ENCODE measurements at places on chromosomes 11 and 22. TPM values are rescaled to one million over a fixed set of nuclear protein-coding genes. Genes with fewer than 3 reads are reported as not detected.

- no peak for DNase-seq
Measured at GRCh38 chr11:57072640-57073039, 83.9 kb downstream of the OR5AK2 start.

DNA sequence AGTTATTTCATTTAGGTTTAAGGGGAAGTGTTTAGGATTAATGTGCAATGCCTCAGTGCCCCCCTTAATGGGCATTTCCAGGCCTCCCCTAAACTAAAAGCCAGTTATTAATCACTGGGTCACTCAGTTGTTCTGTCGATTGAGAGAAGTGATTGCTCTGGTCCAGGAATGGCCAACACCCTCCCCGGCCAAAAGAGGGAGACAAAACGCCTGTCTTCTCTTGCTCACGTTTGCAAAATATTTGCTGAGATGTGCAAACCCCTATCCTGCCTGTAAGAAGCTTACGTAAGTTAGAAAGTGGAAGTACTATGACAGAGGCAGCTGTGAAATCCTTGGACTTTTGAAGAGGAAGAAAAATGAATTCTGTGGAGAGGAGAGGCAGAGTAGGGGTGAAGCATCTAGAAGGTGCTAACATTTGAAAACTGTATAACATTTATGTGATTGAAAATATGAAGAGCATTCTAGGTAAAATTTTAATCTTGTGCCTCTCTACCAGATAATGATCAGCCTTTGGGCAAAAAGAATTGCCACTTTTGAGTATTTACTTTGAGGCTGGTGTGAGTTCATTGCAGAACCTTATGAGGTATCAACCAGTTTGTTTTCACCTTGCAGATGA, 37.7 kb downstream of the NTM start:
- DNase-seq, result no peak

DNA sequence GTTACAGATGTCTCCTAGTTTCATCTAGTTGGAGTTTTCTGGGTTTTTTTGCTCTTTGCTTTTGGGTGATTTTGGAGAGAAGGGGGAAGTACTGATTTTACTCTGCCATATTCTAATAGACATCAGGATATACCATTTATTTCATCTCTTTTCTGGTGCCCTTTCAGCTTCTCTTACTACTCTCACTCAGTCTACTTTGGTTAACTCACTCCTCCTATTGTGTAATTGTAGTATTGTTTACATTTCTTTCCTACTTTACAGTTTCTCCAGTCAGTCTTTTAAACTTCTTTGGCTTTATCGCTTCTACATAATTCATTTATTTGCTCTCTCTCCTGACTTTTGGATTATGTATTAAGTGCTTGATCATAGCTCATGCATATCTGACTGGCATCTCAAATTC, 6.5 kb downstream of the ANKRD42 start:
- DNase-seq, result no peak

DNA sequence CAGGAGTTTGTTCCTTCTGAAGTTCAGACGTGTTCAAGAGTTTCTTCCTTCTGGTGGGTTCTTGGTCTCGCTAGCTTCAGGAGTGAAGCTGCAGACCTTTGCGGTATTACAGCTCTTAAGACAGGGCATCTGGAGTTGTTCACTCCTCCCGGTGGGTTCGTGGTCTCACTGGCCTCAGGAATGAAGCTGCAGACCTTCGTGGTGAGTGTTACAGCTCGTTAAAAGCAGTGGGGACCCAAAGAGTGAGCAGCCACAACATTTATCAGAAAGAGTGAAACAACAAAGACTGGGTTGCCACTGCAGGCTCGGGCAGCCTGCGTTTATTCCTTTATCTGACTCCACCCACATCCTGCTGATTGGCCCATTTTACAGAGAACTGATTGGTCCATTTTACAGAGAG, 373.1 kb downstream of the ETS1 start:
- DNase-seq, result no peak

DNA sequence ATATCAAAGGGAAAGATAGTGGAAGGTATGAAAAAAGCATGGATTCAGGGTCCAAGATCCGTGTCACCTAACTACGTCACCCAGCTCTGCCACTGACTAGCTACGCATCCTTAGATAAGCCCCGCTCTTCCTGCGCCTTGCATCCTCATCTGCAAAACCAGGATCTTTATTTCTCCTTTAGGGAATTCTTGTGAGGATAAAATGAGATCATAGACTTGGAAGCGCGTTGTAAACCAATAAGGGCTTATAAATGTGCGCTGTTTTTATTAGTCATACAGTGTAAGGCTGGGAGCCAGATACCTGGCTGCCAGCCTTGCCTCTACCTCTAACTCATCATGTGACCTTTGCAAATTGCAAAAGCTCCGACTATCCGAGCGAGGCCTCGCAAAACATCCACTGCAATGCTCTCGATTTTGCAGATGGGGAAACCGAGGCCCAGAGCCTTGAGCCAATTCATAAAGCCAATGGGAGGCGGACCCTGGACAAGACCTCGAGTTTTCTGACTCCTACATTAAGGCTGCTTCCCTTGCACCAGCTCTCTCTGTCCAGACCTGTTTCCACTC, 753 bp downstream of the PRPF19 start:
- DNase-seq, result no peak

GRCh38 chr11:19820100-19820499, 107.5 kb downstream of the NAV2 start:
- no peak for DNase-seq

GRCh38 chr11:90343673-90344072, 120.8 kb upstream of the CHORDC1 start:
- no peak for DNase-seq

- DNase-seq, result no peak
Measured at GRCh38 chr11:57205041-57205641, 23.4 kb downstream of the LRRC55 start.

- no peak for DNase-seq
Measured at GRCh38 chr11:69041516-69041915, 7.2 kb upstream of the TPCN2 start.

- DNase-seq, result no peak
Measured at GRCh38 chr11:125649465-125650166, 24.7 kb downstream of the CHEK1 start.

GRCh38 chr11:82174610-82175009, 559.1 kb downstream of the FAM181B start:
- no peak for DNase-seq

DNA sequence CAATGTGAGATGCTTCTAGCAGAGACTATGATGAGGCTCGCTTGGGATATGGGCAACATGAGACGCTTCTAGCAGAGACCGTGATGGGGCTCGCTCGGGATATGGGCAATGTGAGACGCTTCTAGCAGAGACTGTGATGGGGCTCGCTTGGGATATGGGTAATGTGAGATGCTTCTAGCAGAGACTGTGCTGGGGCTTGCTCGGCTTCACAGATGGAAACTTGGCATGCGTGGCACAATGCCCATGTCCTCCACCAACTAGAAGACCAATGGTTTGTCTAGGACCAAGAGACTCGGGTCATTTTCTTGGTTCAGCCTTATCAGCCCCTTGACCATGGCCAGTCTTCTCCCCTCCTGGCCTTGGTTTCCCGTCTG, 7.1 kb downstream of the MYEOV start:
- no peak for DNase-seq

- DNase-seq, result no peak
Measured at GRCh38 chr11:114448749-114449482, 9.6 kb downstream of the REXO2 start.

GRCh38 chr11:364991-365725, 4.1 kb upstream of the B4GALNT4 start:
- no peak for DNase-seq

DNA sequence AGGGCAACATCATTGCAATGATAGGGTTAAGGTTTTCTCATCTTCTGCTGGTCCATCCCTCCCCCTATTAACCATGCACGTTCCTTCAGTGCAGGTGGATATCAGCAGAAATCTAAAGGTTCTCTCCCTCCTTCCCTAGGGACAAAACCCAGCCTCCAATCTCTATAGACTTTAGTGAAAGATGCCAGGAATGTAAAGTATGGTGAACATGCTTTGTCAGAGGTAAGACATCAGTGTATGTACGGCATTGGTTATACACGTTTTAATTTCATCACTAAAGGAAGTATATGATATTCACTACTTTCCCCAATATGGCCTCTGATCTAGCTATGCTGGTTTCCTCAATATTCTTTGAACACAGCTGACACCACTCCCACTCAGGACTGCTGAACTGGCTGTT, 81.2 kb upstream of the LDLRAD3 start:
- DNase-seq, result no peak

DNA sequence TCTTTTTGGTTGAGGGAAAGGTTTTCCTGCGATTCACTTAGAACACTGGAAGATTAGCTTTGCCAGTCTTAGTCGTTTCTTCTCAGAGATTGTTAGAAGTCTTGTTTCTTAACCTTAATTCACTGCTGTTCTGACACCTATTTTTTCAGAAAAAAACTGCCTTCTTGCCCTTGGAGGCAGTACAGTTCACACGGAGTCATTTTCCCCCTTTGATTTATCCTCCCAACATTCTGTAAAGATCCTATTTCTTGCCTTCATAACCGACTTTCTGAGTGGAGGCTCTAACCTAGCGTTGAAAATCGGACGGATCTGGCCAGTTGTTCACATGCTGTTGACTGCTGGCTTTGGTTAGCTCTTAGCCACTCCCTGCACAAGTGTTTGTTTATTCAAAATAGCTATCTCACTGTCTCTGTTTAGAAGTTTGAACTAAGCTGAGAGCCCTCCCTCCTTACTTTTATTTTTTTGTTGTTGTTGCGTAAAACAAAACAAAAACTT, 737 bp downstream of the BCL2L13 start:
- DNase-seq, result no peak

GRCh38 chr22:46637711-46638600, 17.8 kb downstream of the GRAMD4 start:
- DNase-seq, result no peak

- DNase-seq, result no peak
Measured at GRCh38 chr22:46442217-46442853, 95.1 kb downstream of the CELSR1 start.

DNA sequence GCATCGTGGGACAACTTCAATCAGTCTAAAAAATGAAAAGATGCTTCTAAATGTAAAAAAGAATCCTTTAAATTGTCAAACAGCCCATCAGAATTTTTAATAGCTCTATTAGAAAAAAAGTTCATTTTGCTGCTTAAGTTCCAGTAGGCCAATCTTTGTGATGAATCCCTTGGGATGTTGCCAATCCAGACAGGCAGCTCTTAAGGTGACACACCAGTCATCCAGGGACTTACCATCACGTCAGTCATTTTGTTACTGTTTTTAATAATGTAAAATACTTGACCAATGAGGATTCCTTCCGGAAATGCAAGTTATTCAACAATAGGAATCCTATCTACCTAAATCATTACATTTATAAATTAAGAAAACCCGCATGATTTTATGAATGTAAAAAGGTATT, 47.8 kb upstream of the TMEM45B start:
- DNase-seq, result no peak

GRCh38 chr22:17915188-17915587, 109.2 kb downstream of the MICAL3 start:
- DNase-seq, result no peak

DNA sequence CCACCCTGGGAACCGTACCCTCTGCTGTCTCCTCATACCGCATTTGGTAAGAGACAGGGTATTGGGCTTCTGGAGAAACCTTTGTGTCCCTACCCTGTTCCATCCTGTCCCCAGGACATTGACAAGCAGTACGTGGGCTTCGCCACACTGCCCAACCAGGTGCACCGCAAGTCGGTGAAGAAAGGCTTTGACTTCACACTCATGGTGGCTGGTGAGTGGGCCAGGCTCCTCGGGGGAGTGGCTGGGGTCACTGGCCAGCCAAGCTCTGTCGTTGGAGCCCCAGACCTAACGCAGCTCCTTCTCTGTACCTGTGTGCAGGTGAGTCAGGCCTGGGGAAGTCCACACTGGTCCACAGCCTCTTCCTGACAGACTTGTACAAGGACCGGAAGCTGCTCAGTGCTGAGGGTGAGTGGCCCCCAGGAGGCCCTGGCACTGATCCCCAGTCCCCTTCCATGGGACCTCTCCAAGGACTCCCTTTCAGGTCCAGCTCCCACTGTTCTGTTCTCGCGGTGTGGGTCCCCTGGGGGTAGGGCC, 3.8 kb upstream of the GP1BB start:
- no peak for DNase-seq

DNA sequence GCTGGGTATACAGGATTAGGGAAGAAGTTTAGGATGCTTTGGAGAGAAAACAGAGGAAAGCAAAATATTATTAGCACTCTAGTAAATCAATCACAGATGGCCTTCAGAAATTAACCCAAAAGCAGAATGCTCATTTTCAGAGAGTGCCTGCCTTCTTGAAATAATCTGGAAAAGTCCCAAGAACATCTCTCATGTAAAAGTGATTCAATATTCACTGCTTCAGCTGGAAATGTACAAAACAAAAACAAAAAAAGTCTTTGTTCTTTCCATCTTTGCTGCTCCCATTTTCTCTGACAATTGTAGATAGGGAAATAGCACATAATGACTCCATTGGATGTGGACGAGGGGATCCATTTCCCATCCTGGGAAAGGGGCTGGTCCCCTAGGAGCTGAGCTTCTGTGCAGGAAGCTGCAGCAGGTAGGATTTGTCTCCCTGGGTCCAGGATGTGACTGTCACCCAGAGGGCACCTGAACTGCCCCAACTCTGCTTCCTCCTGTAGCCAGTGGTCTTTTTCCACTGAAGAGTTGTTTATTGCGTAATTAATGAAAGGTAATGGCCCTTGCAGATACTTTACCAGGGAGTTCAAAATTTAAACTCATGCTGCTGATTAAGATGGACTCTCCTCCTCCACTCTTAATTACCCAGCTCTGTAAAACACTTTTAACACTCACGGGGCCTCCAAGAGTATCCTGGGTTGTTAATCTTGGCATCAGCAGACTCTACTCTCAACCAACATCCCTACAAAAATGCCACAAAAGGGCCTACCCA, 57.9 kb downstream of the SC5D start:
- DNase-seq, result no peak

DNA sequence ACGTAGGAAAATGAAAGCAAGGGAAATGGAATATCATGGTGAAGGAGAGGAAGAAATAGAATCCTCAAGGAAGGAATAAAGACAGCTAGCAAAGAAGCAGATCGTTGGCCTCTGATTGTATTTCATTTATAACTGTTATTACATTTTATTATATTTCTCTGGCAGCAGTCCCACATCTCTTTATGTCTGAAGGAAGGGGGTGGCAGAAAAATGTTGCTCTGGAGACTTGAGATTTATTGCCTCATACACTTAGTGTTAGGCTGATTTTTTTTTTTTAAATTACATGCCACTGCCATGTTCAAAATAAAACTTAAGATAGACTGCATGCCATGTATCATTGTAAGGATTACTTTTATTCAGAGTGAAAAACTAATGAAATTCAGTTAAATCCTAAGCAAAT, 971.7 kb upstream of the CHORDC1 start:
- no peak for DNase-seq

Gene SEZ6L
- total RNA-seq, result not detected

Gene MIAT
- total RNA-seq, result 14.8 TPM

Gene TMEM45B
- total RNA-seq, result not detected

Gene CNTF
- 5.9 TPM for total RNA-seq

Gene OR4C13
- not detected for total RNA-seq

Gene ART1
- total RNA-seq, result not detected

Gene KDM4D
- 0.44 TPM for total RNA-seq

Gene C1QTNF6
- total RNA-seq, result 18.3 TPM

Gene MB
- total RNA-seq, result not detected

Gene F2
- not detected for total RNA-seq

Gene RAD9A
- total RNA-seq, result 50.6 TPM

Gene ADORA2A
- 45.4 TPM for total RNA-seq

Gene SERPING1
- not detected for total RNA-seq

Gene KCNQ1OT1
- total RNA-seq, result 0.89 TPM

Gene PHLDA2
- total RNA-seq, result not detected

Gene ANGPTL5
- not detected for total RNA-seq

Gene NPAS4
- total RNA-seq, result not detected

Gene SLC22A12
- not detected for total RNA-seq

Gene SLC43A1
- 3.7 TPM for total RNA-seq

Gene FDXACB1
- 3.1 TPM for total RNA-seq

Gene THY1
- not detected for total RNA-seq
